AG09309 (cell line): ENCODE measurements at places on chromosomes 7 and 10.

- no peak for DNase-seq
Measured at GRCh38 chr7:91280185-91280584, 16.0 kb downstream of the FZD1 start.

GRCh38 chr7:67518580-67518979 lies 521.9 kb downstream of the TYW1 start:
- no peak for DNase-seq

DNA sequence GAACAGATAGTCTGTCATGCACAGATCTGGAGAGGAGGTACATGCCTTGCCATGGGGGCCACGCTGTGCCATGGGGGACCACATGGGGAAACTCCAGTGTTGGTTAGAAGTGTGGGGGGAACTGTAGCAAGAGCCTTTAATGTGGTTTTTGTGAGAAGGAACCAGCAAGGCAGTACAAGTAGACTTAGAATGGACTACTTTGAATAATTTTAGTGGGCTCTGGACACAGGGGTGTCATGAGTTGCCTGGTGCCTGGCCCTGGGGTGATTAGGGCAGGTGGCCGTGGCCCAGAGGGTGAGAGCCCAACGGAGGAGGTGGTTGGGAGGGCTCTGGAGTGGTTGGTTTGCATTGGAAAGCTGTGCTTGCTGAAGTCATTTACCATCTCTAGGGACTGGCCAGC lies 77.2 kb downstream of the CXCL12 start:
- DNase-seq = no peak

DNA sequence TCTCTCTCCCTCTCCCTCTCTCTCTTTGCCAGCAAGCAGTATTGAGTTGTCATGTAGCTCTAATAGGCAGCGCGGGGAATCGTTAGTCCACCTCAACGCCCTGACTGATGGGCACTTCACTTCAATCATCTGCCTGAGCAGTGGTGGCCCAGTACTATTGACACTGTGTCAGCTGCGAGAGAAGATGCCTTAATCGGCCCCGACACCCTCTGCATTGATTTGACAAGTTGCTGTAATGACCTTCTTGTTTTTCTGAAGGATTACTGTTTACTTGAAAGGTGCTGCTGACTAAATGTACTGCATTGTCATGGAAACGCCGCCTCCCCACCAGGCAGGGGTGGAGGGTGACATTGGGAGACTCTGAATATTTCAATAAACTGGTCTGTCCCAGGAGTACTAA lies 913.8 kb downstream of the KCNMA1 start:
- no peak for DNase-seq

- no peak for DNase-seq
Measured at GRCh38 chr10:6581778-6582228, 1.7 kb upstream of the PRKCQ start.

GRCh38 chr7:130092598-130092997 lies 22.3 kb downstream of the KLHDC10 start:
- no peak for DNase-seq

DNA sequence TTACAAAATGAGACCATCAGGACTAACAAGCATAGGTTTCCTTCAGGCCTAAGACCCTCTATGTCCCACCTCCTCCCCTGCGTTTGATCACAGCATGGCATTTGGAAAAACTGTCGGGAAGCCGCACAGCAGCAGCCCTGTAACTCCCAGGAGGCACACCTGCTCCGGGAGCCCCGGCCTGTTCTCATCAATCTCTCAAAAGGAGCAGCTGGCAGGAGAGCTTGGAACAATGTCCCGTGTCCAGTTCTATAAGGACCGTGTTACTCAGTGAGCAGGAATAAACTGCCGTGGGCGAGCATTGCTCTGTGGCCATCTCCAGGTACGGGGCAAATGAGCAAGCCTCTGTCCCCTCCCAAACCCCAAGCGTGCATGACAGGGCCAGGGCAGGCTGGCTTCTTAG lies 236.9 kb downstream of the SFMBT2 start:
- no peak for DNase-seq

DNA sequence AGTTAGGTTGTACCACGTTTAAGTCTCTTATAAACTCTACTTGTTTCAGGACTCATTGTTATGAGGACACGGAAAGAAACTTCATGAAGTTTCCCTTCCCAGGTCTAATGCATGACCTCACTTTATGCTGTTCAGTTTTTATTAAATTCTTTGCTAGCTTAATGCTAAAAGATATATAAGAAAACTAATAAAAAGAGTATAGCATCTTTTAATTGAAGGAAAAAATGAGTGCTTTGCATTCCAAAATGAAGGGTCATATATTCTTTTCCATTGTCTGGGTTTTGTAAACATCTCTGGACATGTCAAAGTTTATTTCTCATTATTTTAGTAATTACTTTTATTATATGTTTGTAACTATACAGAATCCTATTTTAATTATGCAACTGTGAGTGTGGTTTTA lies 255.8 kb downstream of the CREB5 start:
- no peak for DNase-seq

DNA sequence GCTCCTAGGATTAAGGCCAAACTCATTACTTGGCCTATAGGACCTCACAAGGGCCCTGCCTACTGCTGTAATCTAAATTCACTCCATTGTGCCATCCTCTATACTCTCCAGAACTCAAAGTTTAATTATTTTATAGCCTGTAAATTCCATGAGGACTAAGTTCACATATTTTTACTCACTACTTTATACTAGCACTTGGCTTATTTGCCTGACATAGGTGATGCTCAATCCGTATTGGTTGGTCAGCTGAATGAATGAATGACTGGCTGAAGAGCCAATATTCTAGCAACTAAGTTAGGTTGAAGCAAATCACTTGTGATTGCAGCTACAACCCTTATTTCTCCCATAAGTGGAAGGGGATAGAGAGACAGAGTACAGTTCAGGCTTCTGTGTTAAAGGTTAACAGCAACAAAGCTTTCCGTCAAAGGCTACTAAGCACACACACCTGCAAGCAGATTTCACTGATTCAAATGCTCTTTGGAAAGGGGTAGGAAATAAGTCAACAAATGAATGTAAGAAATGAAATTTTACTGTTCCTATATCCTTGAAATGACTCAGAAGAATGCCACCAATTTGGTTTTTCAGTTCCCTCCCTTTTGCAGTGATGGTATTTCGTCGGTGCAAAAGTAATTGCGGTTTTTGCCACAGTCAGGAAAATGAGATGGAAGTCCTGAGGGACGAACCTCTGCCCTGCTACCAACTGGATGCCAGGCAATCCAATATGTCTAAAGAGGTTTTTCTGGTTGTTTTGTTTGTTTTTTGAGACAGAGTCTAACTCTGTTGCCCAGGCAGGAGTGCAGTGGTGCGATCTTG lies 120.7 kb downstream of the COL28A1 start:
- no peak for DNase-seq

GRCh38 chr10:1354809-1355710 lies 298.9 kb downstream of the WDR37 start:
- DNase-seq = no peak

DNA sequence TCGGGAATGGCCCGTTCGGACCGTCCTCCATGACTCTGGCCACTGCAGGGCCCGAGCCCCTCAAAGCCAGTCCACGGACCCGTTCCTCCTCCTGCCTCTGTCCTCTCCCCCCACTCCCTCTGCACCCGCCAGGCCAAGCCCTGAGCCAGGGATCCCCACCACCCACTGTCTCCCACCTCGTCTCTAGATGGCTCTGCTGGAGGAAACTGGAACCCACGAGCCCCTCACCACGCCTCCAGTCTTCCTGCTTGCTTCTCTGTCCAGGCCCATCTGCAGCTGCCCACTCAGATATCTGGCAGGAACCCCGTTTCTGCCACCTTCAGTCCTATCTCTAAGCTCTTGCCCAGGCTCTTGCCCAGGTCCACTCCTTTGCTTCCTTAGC lies 24.3 kb downstream of the GRID2IP start:
- no peak for DNase-seq

GRCh38 chr10:14667781-14668180 lies 106.9 kb downstream of the FAM107B start:
- DNase-seq = no peak

DNA sequence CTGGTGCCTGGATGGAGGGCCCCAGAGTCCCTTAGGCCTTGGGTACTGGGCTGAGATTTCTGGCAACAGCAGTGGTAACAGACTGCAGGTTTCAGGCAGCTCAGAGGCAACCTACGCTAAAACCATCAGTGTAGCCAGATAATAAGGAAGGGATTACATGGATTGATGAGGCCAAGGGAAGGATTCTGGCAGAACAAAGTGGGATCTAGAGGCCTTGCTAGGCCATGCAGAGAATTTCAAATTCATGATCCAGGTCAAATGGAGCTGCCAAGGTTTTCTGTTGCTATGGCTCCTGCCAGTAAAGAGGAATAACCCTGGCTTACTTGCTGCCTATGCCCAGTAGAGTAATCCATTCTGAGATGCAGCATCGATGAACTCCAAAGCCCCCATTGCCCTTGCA lies 445.7 kb downstream of the ADRA2A start:
- DNase-seq = no peak

GRCh38 chr7:99036546-99037111 lies 107.3 kb downstream of the SMURF1 start:
- no peak for DNase-seq

DNA sequence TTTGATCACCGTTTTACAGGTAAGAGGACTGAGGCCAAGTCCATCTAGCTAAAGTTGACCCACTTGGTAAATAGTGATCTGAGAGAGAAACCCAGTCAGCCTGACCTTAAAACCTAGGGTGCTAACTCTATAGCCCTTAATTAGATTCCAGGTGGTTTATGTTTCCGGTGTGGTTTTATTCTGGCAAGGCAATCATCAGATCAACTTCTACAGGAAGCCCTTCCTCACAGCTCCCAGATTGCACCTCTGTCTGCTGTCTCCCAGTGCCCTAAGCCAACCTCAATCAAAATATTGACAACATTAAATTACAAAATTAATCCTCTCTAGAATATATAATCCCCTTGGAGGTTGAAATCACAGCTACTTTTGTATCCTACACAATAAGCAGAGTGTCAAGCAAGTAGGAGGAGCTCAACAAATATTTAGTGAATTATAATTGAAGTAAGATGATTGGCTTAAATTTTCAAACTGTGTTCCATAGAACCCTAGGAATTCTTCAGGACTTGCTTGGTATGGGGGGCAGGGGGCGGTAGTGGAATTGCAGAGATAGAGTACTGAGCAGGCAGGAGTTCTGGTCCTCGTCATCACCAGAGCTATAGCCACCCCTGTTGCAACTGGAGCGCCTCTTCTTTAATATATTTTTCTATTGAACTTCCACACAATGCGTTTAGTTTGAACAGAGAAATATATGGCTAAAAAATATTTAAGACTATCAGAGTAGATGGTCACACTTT lies 692.8 kb upstream of the LRRN3 start:
- no peak for DNase-seq
